ENCODE measurements at places on chromosomes 11 and 22. TPM values are rescaled to one million over a fixed set of nuclear protein-coding genes. Genes with fewer than 3 reads are reported as not detected.

- DNase-seq: no peak
Measured at GRCh38 chr11:22666325-22666687, at the start of gene GAS2. GAS2 (plus strand) TSS chr11:22666611; CDS start chr11:22674870, 8,259 bp downstream.

DNA sequence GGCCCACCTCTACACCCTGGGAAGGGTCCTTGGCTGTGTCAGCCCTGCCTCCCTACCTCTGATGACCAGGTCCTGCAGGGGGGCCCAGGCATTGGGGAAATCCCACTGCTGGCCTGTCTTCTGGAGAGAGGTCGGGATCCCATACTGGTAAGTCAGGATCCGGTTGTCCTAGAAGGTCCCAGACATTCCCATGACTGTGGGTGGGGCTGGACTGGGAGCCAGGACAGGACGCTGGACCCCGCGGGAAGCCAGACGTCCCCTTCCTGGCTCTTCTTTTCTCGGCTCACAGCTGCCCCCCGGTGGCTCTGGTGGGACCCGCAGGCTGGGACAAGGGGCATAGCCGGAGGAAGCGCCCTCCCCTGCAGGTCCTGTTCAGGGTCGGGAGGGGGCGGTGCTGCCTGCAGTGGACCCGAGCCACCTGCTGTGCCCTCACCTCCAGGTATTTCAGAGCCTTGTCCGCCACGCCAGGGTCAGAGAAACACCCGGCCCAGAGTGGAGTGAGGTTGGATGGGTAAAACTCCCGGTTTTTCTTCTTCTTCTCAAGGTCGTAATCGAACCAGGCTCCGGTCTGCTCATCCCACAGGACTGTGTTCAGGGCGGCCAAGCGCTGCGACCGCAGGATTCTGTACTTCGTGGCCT, 20.0 kb downstream of the TREH start:
- DNase-seq: peak; percentile 86

DNA sequence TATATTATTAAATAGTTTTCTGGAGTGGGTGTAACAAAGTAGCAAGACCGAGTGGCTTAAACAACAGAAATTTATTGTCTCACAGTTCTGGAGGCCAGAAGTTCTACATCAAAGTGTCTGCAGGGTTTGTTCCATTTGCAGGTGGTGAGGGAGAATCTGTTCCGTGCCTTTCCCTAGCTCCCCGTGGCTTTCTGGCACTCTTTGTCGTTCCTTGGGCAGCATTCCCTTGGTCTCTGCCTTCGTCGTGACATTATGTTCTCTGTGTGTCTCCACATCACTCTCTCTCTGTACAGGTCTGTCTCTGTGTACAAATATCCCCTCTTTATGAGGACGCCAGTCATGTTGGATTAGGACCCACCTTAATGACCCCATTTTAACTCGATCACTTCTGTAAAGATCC, 38.2 kb downstream of the LDLRAD3 start:
- no peak for DNase-seq

- DNase-seq: no peak
Measured at GRCh38 chr22:47213571-47214230, 451.3 kb downstream of the TBC1D22A start.

Gene APOL5
- not detected for total RNA-seq

Gene TEX54
- not detected for total RNA-seq

- no peak for DNase-seq
Measured at GRCh38 chr11:112558691-112559090, 298.0 kb upstream of the PLET1 start.

Gene APOA4
- total RNA-seq: not detected

DNA sequence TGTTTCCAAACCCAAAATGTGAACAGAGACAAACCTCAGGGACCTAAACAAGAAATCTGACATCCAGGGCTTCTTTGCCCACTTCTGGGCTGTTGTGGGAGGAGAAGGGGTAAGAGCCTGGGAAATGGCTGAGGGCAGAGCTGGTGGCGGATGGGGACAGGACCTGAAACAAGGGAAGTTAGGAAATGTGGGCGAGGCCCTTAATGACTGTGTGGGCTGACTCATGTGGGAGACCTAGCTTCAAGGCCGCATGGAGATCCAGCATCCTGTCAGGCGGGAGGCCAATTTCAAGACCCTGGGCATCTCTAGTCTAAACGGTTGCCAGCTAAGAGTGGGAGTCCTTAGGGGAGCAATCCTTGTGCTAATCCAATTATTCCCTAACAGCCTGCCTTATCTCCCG, 2.1 kb upstream of the OAF start:
- peak; percentile 68 for DNase-seq

Gene SLC29A2
- total RNA-seq: 4.8 TPM

Gene TEX12
- 0.46 TPM for total RNA-seq

DNA sequence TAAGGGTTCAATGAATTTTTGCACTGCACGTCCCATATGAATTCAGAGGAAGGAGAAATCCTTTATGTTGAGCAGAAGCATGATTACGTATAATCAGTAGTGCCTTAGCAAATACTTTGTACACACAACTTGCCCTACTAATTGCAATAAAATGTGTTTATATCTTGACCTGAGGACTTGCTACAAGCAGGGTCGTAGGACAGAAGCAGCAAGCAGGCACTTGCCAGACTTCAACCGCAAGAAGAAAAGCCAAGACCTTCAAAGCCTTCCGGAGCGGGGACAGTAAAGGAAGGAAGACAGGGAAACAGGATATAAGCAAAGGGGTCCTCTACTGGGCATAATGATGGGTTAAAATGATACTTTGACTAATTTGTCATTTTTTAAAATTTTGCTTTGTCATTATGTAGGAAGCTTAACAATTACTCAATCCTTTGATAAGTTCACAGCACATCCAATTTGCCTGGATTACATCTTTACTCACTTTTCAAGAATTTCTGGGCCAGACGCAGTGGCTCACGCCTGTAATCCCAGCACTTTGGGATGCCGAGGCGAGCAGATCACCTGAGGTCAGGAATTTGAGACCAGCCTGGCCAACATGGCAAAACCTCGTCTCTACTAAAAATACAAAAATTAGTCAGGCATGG, 23.2 kb upstream of the UBASH3B start:
- no peak for DNase-seq

DNA sequence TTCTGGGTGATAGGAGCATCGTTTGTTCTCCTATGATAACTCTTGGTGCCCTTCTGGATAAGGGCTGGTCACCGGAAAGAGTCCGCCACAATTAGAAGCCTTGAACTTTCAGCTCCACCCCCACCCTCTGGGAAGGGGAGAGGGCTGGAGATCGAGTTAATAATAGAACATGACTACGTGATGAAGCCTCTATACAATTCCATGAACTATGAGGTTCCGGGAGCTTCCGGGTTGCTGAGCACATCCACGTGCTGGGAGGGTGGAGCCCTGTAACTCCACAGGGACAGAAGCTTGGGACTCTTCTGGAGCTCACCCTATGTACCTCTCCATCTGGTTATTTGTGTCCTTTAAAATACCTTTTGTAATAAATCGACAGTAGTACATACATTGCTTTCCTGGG, 40.3 kb downstream of the ARHGAP42 start:
- DNase-seq: no peak

DNA sequence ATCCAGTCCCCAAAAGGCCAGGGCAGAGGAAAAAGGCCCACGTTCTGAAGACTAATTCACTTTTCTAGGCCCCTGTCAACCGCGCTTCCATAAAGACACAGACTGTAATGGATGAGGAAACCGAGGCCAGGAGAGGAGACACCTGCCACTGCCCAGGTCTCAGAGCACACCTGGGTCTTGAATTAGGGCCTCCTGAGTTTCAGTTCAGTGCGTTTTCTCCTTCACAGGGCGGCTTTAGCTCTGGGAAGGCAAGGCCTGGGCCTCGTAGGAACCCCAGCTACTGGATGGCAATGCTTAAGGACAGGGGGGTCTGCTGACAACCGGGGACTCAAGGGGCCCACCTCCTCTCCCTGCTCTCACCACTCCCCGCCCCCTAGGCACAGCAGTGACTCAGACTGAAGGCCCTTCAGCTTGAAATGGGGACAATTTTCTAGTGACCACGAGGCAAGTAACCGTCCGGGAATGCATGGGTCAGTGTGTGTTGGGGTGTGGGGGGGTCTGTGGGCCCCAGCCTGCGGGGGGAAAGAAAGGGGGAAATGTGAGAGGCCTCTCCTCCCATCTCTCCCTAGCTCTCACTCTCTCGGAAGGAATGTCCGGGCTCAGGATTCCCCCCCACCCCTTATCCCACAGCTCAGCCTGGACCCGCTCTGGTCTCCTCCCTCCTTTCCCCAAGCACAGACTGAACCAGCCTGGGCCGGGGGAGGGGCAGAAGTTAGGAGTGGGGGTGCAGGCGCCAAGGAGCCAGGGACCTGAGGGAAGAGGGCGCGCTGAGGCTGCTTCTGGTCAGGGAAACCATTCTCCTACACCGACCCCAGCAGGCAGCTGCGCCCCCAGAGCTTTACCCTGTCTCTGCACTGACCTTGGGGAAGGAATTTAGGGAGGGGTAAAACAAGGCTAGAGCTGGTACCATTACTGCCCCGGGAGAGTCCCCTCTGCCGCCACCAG, 17.2 kb downstream of the CREB3L1 start:
- DNase-seq: no peak

Gene CCDC88B
- total RNA-seq: 1.8 TPM

DNA sequence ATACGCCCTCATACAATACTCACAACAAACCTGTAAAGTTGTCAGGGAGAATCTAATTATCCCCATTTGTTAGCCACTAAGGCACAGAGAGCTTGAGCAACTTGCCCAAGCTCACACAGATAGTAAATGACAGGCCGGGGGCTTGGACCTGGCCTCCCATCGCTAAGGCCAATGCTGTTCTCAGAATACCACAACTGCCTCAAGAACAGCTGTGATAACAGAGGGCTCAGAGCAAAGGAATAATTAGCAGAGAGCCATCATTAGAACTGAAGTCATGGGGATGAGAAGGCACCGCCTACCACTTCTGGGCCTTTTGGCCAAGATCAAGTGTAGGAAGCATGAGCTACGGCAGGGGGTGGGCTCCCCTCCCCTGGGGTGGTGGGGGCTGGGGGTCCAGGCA, 98.6 kb downstream of the FEZ1 start:
- no peak for DNase-seq

DNA sequence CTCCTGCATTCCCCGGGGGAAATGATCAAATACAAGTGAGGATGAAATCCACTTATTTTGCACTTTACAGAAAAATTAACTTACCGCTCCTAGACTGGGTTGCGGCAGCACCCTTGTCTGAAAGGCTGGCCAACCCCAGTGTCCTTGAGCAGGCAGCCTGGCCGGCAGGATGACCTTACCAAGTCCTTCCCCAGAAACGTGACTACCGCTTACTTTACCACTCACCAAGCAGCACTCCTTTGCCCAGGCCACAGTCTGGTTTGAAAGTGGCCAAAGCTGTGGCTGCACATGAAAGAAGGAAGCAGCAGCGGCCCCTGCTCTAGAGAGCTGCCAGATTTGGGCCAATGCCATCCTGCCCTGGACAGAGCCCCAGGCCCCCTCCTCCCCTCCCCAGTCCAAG, 20.3 kb downstream of the MYH9 start:
- DNase-seq: no peak

Gene OR2AG1
- not detected for total RNA-seq

DNA sequence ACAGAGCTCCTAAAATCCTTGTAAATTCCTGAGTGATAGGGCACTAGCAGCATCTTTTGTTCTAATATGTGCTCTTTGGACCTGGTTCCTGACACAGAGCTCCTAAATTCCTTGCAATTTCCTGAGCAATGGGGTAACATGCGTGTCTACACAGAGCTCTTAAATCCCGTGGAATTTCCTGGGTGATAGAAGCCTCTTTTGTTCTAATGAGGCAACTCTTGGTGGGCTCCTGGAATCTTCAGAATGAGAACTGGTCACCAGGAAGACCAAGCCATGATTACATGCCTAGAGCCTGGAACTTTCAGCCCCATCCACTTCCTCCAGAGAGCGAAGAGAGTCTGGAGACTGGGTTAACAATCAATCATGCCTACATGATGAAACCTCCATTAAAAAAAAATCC, 19.0 kb downstream of the RSF1 start:
- DNase-seq: no peak

Gene TMPRSS13
- total RNA-seq: 0.46 TPM

DNA sequence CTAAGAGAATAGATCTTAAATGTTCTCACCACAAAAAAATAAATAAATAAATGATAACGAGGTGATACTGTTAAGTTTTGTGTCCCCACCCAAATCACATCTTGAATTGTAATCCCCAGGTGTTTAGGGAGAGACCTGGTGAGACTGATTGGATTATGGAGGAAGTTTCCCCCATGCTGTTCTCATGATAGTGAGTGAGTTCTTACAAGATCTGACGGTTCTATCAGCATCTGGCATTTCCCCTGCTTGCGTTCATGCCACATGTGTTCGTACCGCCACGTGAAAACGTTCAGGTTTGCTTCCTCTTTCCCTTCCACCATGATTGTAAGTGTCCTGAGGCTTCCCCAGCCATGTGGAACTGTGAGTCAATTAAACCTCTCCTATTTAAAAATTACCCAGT, 1514.8 kb upstream of the TENM4 start:
- no peak for DNase-seq

GRCh38 chr11:106813806-106814205, 204.5 kb downstream of the GUCY1A2 start:
- DNase-seq: no peak

GRCh38 chr11:84780689-84781293, 846.4 kb downstream of the DLG2 start:
- no peak for DNase-seq

Gene MYO18B
- not detected for total RNA-seq

GRCh38 chr11:73570415-73571114, 27.3 kb downstream of the FAM168A start:
- DNase-seq: peak; percentile 17

Gene SLC22A8
- not detected for total RNA-seq

DNA sequence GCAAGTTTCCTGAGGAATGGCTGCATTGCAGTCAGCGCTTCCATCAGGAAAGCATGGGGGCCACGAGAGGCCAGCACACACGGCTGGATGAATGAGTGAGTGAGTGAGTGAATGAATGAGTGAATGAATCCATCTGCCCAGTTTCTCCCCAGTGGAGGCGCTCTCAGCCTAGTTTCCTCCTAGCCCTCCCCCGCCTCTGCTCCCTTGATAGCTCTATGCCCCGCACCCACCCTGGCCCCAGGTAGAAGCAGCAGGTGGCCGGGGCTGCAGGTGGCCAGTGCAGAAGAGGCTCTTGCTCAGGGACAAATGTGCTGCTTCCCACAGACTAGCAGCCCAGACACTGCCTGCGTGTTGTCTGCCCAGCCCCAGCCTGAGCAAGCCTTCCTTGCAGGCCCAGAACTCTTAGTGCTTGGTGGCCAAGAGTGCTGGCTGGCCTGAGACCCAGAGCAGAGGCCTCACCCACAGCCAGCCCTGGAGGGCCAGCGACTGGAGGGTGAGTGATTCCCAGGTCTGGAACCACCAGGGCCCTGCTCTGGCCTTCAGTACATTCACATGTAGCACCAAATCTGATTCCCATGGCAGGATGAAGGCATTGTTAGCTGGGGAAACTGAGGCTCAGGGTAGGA, 31.1 kb upstream of the PDGFB start:
- no peak for DNase-seq

DNA sequence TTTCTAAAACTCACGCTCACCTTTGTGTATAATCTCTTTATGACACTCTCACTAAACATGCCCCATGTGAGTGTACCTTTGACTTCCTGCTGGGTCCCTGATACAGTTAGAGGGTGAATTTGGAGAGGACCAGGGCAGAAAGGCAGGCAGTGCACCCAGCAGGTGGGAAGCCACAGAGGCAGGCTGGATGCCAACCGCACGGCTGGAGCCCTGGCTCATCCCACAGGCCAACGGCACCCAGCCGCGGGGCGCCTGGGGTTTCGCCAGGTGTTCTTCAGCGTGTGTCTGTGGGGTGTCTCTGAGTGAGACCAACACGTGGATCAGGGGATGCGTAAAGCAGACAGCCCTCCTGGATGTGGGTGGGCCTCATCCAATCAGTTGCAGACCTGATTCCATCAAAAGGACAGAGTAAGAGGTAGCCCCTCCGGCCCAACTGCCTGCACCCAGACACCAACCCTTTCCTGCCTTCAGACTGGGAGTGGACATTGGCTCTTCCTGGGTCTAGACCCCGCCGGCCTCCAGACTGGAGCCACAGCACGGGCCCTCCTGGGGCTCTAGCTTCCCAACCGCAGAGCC, 51.6 kb downstream of the DHCR7 start:
- no peak for DNase-seq

Data from endothelial cell of umbilical vein (primary cell).